ENCODE measurements at places on chromosomes 13 and 19.

GRCh38 chr13:70375718-70376117 is 267.5 kb upstream of the KLHL1 start:
- no peak for DNase-seq

DNA sequence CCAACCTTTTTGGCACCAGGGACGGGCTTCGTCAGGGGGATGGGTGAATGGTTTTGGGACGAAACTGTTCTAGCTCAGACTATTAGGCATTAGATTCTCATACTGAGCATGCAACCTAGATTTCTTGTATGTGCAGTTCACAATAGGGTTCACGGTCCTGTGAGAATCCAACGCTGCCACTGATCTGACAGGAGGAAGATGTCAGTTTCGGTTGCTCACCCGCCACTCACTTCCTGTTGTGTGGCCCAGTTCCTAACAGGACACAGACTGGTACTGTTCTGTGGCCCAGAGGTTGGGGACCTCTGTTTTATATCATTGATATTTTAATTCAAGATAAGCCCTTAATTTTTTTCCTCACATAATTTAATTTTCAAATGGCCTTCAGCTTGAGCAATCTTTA is 26.7 kb upstream of the TDRD3 start:
- no peak for DNase-seq

GRCh38 chr13:99467764-99468163 is 33.5 kb upstream of the TM9SF2 start:
- no peak for DNase-seq

- no peak for DNase-seq
Observed at GRCh38 chr13:44305286-44305685, 68.3 kb upstream of the SERP2 start.

Data from AG04449 (cell line).